Stimulated activated CD4-positive, alpha-beta T cell treated with anti-CD3 and anti-CD28 coated beads, TNF-alpha, amount 100 ng/mL, for 4 hours (primary cell): ENCODE measurements at places on chromosomes 12 and 14.

DNA sequence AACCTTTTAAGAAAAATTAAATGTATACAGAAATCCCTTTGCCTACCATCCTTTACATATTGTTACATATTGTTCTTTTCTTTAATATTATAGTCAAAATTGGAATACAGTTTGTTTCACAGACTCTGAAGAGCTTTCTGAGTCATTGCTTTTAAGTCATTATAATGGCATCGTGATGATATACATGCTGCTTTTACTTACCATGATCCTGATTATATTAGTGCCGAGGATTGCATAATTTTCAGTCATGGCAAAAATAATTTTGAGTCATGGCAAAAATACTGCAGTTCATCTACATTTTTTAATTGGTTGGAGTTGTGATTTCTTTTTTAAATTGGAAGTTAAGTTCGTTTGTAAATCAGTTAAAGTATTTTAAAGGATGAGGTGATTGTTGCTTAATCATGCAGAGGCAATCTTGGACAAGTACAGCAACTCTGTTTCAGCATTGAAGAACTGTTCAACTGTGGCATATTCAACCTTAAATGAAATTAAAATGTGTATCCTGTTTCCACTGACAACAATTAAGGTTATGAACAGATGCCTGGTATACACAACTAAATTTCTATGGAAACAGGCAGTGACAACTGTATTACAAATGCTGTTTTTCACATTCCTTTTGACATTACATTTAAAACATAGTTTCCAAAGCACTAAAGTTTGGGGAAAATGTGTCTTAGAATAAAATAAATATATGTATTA lies 142.3 kb downstream of the PCNX1 start:
- DNase-seq, result no peak

- no peak for DNase-seq
Measured at GRCh38 chr14:32303865-32304264, 25.2 kb upstream of the AKAP6 start.

- DNase-seq, result no peak
Measured at GRCh38 chr12:47271800-47272239, 192.1 kb upstream of the AMIGO2 start.

GRCh38 chr12:121209221-121209620 lies 708 bp upstream of the P2RX4 start:
- DNase-seq, result no peak
